ENCODE measurements at places on chromosomes 12 and 14.

DNA sequence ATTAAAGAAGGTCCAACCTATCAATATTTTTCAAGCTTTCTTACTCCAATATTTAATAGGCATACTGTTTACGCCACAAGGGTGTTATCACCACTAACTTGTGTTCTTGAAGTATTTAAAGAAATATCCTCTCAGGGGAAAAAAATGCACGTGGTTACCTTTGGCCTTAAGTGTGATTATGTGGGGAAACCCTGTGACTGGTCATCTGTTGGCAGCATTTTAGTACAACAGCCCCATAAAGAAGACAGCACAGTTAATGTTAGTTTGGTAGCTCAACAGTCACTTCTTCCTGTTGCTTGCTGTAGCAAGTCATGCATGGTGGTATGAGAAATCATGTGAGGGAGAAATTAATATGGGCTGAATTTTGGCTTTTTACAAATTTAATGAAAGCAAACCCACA lies 1021.5 kb upstream of the TMEM132C start:
- DNase-seq = no peak

DNA sequence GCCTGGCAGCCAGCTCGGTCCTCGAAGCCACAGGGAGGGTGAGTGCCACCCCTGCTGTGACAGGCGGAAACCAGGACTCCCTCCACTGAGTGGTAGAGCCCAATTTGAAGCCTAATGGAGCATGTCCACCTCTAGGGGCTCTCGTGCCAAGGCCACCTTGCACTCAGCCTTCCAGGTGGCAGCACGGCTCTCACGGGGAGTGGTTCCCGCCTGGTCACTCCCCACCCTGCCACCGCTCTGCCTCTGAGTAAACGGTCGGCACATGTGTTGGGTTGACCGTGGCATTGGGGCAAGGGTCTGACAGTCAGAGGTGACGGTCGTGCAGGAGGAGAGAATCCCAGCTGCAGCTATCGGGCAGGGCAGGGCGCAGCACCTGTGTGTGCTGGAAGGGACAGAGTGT lies 34.8 kb downstream of the IL31 start:
- no peak for DNase-seq

DNA sequence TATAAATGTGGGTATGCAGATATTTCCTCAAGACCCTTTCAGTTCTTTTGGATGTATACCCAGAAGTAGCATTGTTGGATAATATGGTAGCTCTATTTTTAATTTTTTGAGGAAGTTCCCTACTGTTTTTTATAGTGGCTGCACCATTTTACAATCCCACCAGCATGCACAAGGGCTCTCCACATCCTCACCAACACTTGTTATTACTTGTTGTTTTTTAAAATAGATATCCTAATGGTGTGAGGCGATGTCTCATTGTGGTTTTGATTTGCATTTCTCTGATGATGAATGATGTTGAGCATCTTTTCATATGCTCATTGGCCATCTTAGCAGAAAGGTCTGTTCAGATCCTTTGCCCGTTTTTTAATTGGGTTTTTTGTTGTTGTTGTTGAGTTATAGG lies 47.1 kb downstream of the DIP2B start:
- DNase-seq = no peak

- DNase-seq = no peak
Measured at GRCh38 chr14:56798447-56799342, 11.6 kb downstream of the OTX2 start.

DNA sequence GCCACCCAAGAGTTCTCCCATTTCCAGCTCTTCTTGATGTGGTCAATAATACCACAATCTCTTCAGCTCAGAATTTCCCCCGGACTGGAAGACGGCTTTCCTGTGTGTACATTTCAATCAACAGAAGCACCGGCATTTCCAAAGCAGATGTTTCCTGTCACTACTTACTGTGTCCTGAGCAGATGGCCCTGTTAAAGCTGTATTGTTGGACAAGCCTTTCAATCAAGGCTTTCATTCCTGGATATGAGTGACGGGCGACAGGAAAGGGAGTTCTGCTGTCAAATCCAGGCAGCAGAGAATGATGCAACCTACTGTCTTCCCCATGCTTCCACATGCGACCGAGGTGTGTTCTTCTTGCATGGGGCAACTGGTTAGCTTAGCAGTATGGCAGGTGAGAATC lies 76.4 kb upstream of the CCDC60 start:
- no peak for DNase-seq

- DNase-seq = no peak
Measured at GRCh38 chr14:94010625-94011024, 13.5 kb downstream of the CCDC197 start.

- DNase-seq = no peak
Measured at GRCh38 chr12:108332791-108333382, 6.2 kb downstream of the CMKLR1 start.

- DNase-seq = no peak
Measured at GRCh38 chr14:58562141-58562540, 75.6 kb upstream of the DACT1 start.

DNA sequence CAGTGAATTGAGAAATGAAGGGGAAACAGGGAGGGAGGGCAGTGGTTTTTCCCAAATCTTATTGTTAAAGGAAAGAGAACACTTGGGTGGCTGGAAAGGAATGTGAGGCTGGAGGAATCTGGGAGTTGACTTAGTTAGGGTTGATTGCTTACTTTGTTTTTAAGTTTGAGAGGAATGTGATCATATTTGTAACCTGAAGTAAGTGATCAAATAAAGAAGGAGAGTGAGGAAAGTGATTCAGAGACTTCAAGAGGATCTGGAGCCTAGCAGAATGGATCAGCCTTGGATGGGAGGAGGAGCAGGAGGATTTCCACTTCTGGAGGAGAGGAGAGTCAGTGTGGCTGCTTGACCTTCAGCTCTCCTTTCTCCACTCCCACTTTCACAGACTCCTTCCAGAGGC lies 6.0 kb upstream of the LRP6 start:
- DNase-seq = no peak

- DNase-seq = no peak
Measured at GRCh38 chr12:21248679-21249078, 86.0 kb downstream of the SLCO1A2 start.

- DNase-seq = peak; percentile 71
Measured at GRCh38 chr14:101839236-101839635, 77.7 kb downstream of the PPP2R5C start.

GRCh38 chr12:118404876-118405521 lies 28.6 kb downstream of the SUDS3 start:
- peak; percentile 14 for DNase-seq

DNA sequence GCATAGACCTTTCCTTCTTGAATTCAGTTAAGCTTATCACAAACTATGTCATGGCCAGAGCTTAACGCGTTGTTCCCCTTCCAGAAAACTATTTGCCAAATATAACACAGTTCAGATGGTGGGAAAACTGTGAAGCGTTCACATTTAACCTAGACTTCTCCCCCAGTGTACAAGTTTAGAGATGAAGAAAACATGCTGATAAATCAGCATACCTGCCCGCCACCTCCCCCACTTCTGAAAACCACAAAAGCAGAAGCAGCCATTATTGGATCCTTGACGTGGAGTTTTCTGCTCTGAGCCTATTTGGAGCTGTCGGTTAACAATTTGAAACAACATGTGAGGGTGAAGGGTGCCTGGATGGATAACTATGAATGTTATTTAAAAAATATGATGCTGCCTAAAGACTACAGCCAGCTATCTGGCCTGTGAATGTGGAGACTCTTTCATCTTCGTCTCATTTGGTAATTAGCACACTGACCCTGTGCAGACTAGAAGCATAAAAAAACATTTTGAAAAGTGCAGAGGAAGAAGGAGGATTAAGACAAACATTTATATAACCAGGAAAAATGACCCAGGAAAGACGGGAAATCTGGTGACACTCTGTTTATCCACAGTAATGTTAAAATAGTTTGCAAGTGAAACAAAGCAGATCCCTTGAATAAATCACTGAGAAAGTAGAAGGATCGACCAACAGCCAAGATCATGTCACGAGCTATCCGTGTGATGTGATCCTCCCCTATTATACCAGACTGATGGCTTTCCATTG lies 408.2 kb downstream of the AEBP2 start:
- no peak for DNase-seq

DNA sequence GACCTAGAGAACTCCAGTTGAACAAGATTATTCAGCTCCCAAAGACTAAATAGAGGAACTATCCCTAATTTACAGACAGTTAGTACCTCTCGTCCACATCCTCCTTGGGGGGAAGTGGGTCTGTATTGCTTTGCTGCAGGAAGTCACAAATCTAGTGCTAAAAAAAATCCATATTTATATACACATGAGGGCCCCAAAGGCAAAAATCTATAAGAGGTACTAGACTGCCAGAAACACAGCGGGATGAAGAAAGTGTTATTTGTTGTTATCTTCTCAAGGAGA lies 190.1 kb downstream of the TTC8 start:
- no peak for DNase-seq

DNA sequence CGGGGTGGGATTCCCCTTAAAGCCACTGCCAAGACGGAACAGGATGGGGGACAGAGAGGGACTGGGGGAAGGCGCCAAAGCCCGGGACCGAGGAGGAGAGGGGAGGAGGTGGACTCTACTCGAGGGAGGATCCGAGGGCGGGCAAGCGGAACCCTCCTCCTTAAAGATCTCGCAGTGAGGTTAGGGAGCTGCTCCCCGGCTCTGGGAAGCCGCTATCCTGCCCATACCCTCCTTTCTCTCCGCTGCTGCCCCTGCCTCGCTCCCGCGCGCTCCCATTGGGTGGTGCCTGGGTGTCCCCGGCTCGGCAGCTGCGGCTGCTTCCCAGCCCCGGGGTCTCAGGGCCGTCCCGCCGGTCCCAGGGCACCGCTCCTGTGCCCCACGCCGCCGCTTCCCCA lies 16.4 kb downstream of the KRT18 start:
- DNase-seq = no peak

DNA sequence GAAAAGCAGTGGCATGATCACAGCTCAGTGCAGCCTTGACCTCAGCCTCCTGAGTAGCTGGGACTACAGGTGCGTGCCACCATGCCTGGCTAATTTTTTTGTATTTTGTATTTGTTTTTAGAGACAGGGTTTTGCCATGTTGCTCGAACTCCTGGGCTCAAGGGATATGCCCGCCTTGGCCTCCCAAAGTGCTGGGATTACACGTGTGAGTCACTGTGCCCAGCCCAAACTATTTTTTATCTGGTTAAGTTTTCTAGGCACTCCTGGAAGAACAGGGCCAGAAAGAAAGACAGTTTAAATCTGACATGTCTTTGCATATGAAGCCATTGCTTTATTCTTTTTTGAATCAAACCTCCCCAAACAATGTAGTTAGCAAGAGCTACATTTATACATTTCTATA lies 27.5 kb upstream of the PTGR2 start:
- no peak for DNase-seq

Data from CD4-positive, alpha-beta T cell (primary cell).